ENCODE measurements at places on chromosomes 7 and 10. TPM values are rescaled to one million over a fixed set of nuclear protein-coding genes. Genes with fewer than 3 reads are reported as not detected.

DNA sequence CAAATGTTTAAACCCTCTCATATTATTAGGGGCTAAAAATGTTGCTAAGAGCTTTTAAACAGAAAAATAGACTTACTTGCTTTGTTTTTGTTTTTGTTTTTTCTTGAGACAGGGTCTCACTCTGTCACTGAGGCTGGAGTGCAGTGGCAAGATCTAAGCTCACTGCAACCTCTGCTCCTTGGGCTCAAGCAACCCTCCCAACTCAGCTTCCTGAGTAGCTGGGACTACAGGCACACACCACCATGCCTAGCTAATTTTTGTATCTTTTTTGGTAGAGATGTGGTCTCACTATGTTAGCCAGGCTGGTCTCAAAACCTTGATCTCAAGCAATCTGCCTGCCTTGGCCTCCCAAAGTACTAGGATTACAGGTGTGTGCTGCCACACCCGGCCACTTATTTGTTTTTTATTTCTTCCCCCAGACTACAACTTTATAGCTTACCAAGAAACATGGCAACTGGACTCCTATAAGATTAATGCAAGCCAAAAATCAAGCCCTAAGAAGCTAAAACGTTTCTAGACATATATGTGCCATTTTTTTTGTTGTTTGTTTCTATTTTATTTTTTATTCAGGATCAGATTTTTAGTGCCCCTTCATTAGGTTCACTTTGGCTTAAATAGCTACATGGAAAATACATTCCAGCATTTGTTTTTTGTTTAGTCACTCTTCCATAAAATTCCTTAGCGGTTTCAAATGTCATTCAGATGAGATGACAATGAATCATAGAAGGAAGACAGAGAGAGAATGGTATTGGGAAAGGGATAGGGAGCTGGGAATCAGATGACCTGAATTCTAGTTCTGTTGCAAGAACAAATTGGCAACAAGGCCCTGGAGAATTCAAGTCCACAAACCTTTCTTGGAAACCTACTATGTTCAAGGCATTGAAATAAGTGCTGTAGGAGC lies 163.4 kb upstream of the MKLN1 start:
- H3K27me3 ChIP-seq: no peaks in the 10 kb centered on the region
- peaks cover 16% of the 10 kb centered on the region for H3K4me1 ChIP-seq
- H3K36me3 ChIP-seq: no peaks in the 10 kb centered on the region
- DNase-seq: no peak

GRCh38 chr7:129777993-129778769 lies 166.7 kb downstream of the NRF1 start:
- peaks cover 62% of the 10 kb centered on the region for H3K4me1 ChIP-seq
- H3K27ac ChIP-seq: peak overlapping the region; percentile 74
- H3K4me3 ChIP-seq: peak overlapping the region; percentile 77
- no peaks in the 10 kb centered on the region for H3K36me3 ChIP-seq
- DNase-seq: peak; percentile 38

GRCh38 chr7:26192485-26193087 lies 8.0 kb downstream of the HNRNPA2B1 start:
- peak overlapping the region; percentile 95 for H3K27ac ChIP-seq
- H3K4me3 ChIP-seq: no peak overlapping the region
- H3K4me1 ChIP-seq: peaks cover 75% of the 10 kb centered on the region
- H3K36me3 ChIP-seq: peaks cover 83% of the 10 kb centered on the region
- H3K27me3 ChIP-seq: no peaks in the 10 kb centered on the region

DNA sequence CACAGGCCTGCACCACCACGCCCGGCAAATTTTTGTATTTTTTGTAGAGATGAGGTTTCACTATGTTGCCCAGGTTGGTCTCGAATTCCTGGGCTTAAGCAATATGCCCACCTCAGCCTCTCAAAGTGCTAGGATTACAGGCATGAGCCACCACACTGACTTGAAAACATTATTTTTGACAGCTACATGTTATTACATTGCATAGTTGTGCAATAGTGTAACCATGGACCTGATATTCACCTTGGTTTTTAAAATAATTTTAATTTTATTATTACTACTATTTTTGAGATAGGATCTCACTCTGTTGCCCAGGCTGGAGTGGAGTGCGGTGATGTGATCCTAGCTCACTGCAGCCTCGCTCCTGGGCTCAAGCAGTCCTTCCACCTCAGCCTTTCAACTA lies 18.4 kb downstream of the AKAP9 start:
- no peak overlapping the region for H3K4me3 ChIP-seq
- H3K27me3 ChIP-seq: no peaks in the 10 kb centered on the region
- H3K36me3 ChIP-seq: no peaks in the 10 kb centered on the region
- H3K4me1 ChIP-seq: peaks cover 3% of the 10 kb centered on the region
- DNase-seq: no peak
- H3K27ac ChIP-seq: no peak overlapping the region

DNA sequence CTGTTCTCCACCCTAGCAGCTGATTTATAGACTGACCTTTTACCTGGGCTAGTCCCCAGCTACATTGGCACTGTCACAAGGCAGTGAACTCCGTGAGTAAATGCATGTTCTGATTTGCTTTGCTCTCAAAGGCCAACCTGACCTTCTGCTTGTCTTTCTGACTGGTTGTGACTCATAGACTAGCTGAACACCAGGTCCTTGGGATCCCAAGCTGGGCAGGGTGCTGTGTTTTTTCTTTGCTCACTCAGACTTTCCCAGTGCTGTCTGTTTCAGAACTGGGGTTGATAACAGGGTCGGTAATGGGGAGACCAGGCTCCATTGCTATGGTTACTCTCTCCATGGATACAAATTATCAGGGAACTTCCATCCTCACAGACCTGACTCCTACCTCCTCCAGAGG lies 35.0 kb downstream of the EVX1 start:
- DNase-seq: no peak
- H3K4me1 ChIP-seq: peaks cover 5% of the 10 kb centered on the region

Gene C7orf33
- not detected for total RNA-seq

DNA sequence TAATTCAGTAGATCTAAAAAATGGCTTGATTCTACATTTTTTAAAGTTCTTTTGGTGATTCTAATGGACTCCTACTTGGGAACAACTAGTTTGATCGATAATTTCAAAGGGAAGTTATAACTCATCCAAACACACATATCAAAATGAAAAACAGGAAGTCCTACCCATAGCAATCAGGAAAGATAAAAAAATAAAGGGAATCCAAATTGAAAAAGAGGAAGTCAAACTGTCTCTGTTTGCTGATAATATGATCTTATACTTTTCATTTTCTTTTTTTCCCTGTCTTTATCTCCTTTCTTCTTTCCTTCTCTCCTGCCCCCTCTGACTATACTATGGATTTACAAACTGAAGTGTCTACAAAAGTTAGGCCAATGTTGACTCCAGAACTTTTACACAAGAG lies 118.8 kb downstream of the IQUB start:
- no peaks in the 10 kb centered on the region for H3K27me3 ChIP-seq
- H3K36me3 ChIP-seq: peaks cover 30% of the 10 kb centered on the region
- H3K27ac ChIP-seq: no peak overlapping the region
- H3K4me3 ChIP-seq: no peak overlapping the region
- peaks cover 3% of the 10 kb centered on the region for H3K4me1 ChIP-seq

DNA sequence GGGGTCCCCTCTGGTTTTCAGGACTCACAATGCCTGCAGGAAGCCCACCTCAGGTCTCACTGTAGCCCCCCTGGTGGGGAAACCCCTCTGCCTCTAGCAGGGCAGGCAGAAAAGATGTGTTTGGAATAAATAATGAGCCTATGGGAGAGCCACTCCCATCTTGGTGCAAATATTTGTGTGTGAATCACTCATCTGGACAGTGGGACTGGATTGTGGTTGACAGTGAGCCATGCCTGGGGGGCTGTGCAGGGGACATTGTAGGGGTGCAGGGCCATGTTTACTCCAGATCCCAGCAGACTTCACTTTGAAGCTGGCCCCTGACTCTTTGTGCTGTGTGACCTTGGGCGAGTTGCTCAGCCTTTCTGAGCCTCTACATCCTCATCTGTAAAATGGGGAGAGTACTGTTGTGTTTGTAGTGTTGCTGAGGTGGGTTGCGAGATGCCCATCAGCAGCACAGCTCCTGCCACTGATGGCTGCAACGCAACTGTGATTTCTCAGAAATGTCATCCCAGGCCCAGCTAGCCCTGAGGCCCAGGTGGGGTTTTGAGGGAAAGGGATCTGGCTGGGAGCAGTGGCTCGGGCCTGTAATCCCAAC lies 20.7 kb downstream of the GTF2IRD1 start:
- H3K36me3 ChIP-seq: no peaks in the 10 kb centered on the region
- H3K4me3 ChIP-seq: no peak overlapping the region
- no peak for DNase-seq
- no peak overlapping the region for H3K27ac ChIP-seq
- peaks cover 19% of the 10 kb centered on the region for H3K4me1 ChIP-seq

Gene PRKCQ
- total RNA-seq: 8.4 TPM

Gene HSPA12A
- 5.2 TPM for total RNA-seq

- no peak overlapping the region for H3K27ac ChIP-seq
- DNase-seq: peak; percentile 19
- peaks cover 18% of the 10 kb centered on the region for H3K4me1 ChIP-seq
Measured at GRCh38 chr10:111077785-111078504, 1.1 kb downstream of the ADRA2A start.

DNA sequence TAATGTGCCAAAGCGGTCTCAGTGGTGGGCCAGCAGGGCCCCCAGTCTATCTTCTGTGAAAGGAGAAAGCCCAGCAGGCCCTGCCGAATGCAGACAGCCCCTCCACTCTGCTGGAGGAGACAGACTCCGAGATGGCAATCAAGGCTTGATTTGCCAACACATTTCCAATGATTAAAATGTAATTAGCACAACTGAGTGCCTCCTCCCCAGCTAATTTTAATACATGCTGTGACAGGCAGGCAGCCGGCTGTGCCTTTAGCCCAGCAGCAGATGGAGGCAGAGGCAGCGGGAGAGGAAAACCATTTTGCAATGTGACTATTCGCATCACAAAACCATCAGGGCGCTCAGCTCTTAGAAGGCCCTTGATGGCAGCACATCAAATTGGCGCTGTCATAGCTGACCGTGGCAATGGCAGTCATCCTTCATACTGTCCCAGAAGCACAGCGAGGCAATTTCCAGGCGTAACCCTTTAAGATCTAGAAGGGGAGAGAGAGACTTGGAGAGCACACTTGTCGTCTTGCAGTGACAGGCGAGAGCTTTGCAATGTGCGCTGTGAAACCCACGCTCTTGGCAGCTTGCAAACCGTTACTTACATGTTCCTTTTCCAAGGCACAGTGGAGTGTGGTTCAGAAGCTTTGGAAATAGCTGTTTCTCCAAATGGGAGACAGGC lies 714.8 kb upstream of the GALNT17 start:
- H3K4me1 ChIP-seq: peaks cover 30% of the 10 kb centered on the region
- no peaks in the 10 kb centered on the region for H3K27me3 ChIP-seq
- H3K27ac ChIP-seq: no peak overlapping the region
- H3K4me3 ChIP-seq: no peak overlapping the region

Gene AASS
- total RNA-seq: 349 TPM

GRCh38 chr7:68440866-68441265 lies 1157.4 kb upstream of the AUTS2 start:
- no peaks in the 10 kb centered on the region for H3K4me1 ChIP-seq
- DNase-seq: no peak
- no peak overlapping the region for H3K4me3 ChIP-seq
- H3K27me3 ChIP-seq: no peaks in the 10 kb centered on the region
- no peaks in the 10 kb centered on the region for H3K36me3 ChIP-seq

DNA sequence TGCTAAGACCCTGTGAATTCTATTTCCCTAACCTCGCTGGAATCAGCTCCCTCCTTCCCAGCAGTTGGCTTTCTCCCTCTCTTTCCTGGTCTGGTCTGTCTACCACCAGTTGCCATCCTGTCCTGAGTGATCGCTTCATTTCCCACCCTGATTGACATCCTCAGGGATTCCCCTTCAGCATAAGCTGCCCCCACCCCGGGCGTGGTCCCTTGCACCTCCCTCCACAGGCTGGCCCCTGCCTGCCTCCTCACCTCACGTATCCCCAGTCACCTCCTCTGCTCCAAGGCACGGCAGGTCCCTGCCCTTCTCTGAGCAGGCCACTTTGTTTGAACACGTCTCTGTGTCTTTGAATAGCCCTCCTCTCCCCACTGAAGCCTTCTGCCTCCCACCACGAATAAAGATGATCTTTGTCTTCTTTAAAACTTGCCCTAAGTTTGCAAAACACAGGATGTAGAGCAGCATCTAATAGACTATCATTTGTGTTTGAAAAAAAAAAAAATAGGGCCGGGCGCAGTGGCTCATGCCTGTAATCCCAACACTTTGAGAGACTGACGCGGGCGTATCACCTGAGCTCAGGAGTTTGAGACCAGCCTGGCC lies 233.5 kb downstream of the CUX1 start:
- peak overlapping the region; percentile 66 for H3K27ac ChIP-seq
- H3K4me1 ChIP-seq: peaks cover 14% of the 10 kb centered on the region
- no peak for DNase-seq
- H3K27me3 ChIP-seq: no peaks in the 10 kb centered on the region

Gene EMX2
- total RNA-seq: not detected

DNA sequence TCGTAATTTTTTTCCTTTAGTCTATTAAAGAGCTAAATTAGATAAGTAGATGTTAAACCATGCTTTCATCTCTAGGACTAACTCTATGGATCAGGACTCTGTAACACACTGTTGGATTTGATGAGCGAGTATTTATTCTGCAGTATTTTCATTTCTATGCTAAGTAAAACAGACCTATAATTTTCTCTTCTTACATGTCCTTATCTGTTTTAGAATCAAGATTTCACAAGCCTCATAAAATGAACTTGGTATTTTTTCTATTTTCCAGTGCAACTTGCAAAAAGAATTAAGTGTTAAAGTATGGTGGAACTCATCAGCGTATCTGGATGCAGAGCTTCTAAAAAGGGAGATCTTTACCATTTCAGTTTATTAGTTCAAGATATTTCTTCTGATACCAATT lies 2.4 kb downstream of the CACUL1 start:
- peaks cover 32% of the 10 kb centered on the region for H3K4me1 ChIP-seq
- no peak overlapping the region for H3K27ac ChIP-seq
- peaks cover 14% of the 10 kb centered on the region for H3K36me3 ChIP-seq
- peaks cover 17% of the 10 kb centered on the region for H3K27me3 ChIP-seq
- H3K4me3 ChIP-seq: peak overlapping the region; percentile 93
- no peak for DNase-seq

Measured in WTC11 (cell line).